Lower leg skin (tissue), 4 donors: ENCODE measurements at places on chromosomes 4 and X. TPM values are rescaled to one million over a fixed set of nuclear protein-coding genes. Genes with fewer than 3 reads are reported as not detected.

- DNase-seq: no peak
Measured at GRCh38 chr4:932713-933070, 432 bp downstream of the TMEM175 start.

- no peak for DNase-seq
Measured at GRCh38 chrX:107970073-107970472, 12.1 kb downstream of the TEX13B start.

DNA sequence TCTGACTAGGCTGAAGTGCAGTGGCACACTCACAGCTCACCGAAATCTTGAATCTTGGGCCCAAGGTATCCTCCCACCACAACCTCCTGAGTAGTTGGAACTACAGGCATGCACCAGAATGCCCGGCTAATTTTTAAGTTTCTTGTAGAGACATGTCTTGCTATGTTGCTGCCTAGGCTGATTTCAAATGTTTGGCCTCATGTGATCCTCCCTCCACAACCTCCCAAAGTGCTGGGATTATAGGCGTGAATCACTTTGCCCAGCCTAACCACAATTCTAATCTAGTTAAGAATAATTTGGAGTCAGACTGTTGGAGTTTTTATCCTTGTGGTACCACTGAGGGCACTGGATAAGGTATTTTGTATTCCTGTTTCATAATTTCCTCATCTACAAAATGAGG lies 317.5 kb upstream of the AGA start:
- no peak for DNase-seq

- no peak for DNase-seq
Measured at GRCh38 chrX:24357106-24357505, 3.3 kb upstream of the SUPT20HL1 start.

DNA sequence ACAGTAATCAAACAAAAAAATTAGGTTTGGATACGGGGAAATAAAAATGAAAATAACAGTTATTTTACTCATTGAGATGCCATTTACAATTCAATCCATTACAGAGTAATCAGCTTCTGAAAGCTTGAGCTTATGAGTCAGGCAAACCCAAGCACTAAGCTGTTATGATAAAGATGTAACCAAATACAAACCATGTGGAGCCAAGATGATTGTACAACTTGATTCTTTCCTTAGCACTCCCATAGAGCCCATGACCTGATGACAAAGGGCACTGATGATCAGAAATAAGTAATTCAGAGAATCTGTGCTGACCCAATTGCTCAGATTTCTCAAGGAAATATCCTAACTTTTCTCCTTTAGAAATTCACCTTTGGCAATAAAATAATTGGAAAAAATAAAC lies 40.5 kb upstream of the PRKG2 start:
- DNase-seq: no peak

DNA sequence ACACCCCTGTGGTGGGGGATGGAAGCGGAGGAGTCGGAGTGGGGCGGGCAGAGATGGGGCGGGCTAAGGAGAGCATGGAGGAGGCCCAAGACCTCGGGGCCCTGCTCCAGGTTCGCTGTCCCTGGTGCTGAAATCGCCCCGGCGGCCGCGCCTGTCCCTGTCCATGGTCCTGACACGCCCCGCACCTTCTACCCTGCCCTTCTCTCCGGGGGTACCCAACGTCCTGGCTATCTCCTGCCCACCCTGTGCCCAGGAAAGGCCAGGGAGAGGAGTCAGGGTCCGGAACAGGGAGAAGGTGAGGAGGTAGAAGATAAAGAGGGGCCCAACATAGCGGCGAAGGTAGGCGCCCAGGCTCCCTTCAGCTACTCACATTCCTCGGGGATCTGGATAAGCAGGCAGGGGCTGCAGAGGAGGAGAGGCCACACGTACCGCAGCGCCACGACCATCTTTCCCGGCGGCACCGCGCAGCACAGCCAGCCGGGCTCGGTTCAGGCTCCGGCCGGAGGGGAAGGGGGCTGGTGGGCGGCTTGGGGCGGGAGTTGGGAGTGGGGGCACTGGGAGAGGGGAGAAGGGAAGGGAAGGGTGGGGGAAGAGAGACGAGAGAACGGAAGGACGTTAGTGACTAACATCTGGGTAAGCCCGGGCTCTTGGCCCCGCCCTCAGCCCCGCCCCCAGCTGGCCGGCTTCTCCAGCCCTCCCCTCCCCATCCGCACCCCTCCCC lies 10.4 kb downstream of the L1CAM start:
- DNase-seq: peak; percentile 90

DNA sequence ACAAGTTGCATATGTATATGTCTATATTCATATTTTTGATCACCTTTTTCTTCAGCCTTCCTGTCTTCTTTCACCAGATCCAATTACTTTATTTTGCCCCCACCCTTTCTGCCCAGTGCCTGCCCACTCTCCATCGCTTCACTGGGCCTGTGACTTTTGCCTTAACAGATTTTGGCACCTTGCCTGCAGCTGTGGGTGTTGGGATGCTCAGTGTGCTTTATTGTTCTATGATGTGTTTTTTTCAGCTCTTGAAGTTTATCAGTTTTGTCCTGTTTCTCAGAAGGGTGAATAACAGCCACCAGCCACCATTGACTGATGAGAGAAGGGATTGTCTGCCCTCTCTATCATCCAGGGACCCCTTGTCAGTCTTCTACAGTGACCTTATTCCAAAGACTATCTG lies 77.2 kb upstream of the GALNT7 start:
- DNase-seq: no peak

DNA sequence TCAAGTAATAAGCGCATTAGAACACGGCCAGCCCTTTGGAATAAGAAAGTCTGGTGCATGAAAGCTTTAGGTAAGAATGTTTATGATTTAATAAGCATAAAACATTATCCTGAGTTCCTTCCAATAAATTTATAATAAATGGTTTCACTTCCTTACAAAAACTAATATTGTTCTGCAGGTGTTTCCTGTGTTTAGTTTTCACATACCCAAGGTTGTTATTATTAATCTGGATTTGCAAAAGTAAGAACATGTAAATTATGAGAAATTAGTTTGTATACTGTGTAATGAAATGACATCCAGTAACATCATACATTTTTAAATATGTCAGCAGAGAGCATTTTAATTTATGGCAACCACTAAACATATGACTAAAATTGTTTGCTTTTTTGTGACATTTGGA lies 72.1 kb downstream of the BANK1 start:
- no peak for DNase-seq

GRCh38 chrX:72110051-72110875 lies 21.5 kb downstream of the RTL5 start:
- DNase-seq: peak; percentile 68

DNA sequence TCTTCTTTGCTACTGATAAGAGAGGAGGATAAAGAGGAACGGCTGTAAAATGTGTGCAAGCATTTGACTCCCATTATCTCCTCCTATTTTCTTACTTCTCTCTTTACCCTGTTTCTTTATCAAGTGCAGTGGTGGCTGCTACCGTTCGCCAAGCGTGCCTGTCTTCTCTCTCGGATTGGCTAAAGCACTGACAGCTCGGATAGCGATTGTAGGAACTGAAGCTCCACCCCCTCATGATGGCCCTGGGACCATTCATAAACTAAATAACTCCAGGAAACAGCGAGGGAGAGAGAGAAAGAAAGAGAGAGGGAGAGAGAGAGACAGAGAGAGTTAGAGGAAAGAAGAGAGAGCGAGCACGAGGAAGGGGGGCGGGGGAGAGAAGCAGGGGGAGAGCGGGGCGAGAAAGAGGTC lies 305 bp upstream of the MAB21L2 start:
- DNase-seq: no peak

GRCh38 chrX:23381099-23382087 lies 46.7 kb downstream of the PTCHD1 start:
- DNase-seq: no peak

DNA sequence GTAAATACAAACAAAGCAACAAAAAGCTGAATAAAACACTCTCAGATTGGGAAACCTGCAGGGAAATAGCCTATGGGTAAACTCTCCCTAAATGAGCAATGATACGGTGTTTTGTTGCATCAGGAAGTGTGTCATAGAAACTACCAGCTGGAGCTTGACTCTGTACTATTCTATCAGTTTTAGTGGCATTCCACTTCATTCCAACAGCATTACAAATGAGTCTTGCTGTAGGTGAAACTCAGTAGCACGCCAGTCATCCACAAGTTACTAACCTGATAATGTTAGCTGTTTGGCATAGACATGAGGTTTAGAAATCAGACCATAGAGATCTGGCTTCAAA lies 24.9 kb downstream of the FGFBP1 start:
- DNase-seq: no peak

DNA sequence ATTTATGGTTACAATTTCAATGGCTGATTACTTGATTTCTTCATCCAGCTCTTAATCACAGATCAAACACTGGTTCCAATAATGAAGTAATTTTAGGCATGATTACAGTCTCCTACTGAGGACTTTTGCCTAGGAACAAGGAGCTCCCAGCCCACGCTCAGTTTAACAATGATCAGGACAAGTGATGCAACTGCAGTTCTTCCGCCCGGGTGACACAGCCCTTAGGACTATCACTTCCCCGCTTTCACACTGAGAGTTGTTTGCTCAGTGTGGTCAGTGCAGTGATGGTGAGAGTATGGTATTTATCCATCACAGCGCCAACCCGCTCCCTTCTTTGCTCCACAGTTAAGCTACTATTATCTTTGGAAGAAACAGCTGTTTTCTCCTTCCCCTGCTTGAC lies 203.2 kb upstream of the MBNL3 start:
- DNase-seq: no peak

DNA sequence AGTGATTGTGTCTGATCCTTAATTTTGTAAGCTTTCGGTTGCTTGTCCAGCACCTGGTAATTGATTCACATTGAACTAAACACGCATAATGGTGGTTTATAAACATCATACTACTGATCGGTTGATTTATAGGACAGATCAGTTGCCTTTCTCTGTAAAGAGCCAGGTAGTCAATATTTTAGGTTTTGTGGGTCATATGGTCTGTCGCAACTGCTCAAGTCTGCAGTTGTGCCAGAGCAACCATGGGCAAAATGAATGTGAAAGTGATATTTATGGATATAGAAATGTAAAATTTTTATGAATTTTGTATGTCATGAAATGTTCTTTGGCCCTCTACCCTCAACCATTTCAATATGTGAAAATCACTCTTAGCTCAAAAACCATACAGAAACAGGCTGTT lies 8.9 kb downstream of the JADE1 start:
- DNase-seq: no peak

DNA sequence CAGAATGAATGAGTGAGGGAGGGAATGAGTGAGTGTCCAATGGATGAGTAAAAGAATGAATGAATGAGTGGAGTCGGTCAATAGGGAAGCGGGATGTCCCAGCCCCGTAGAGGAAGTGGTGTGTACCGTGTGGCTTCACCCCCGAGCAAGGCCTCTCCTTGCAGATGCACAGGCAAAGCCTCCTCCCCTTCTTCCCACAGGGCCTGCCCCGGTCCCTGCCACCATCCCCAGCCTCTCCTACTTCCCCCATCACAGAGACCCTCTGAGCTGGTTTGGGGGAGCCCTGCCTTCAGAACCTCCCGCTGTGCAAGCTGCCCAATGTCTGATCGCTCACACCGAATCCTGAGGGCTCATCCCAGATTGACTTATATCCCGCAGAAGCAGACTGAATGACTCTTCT lies 13.6 kb downstream of the HTRA3 start:
- DNase-seq: no peak

DNA sequence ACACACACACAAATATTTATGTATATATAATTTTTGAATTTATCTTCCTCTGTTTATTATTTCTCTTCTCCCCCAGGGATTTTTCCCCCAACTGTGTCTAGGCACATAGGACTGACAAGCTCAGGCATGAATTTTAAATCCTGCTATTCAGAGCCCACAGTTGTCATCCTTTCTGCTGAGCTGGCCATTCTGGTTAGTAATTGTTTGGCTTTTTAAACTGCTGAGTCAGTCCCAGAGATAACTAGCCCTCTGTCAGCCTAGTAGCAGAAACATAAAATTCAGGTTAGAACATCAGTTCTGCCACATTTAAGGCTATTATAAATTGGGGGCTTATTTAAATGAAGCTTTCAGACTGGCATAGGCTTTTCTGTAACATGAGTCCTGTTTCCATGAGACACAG lies 151.7 kb upstream of the MAOA start:
- DNase-seq: no peak

- DNase-seq: no peak
Measured at GRCh38 chr4:113183032-113183605, 133.7 kb downstream of the ANK2 start.

CLGN gene
- 0.08 TPM for total RNA-seq

LDOC1 gene
- total RNA-seq: 9.4 TPM

FGF13 gene
- 1.1 TPM for total RNA-seq

FREM3 gene
- total RNA-seq: not detected

VCX2 gene
- not detected for total RNA-seq

TKTL2 gene
- not detected for total RNA-seq
